Activated CD4-positive, alpha-beta T cell treated with anti-CD3 and anti-CD28 coated beads, Interleukin-2, amount 10 ng/mL, durations not matched to agents 7 days and 5 days (primary cell): ENCODE measurements at places on chromosomes 12 and 14. TPM values are rescaled to one million over a fixed set of nuclear protein-coding genes. Genes with fewer than 3 reads are reported as not detected.

PTHLH gene
- not detected for total RNA-seq

TAS2R50 gene
- 0.60 TPM for total RNA-seq

EML1 gene
- total RNA-seq = not detected

RIMBP2 gene
- total RNA-seq = not detected

TBX5 gene
- not detected for total RNA-seq

AQP2 gene
- total RNA-seq = not detected

SERPINA5 gene
- total RNA-seq = not detected

NDRG2 gene
- total RNA-seq = 11.0 TPM

CIDEB gene
- 28.7 TPM for total RNA-seq

CISTR gene
- not detected for total RNA-seq

DRAM1 gene
- 1.4 TPM for total RNA-seq

OASL gene
- total RNA-seq = 34.2 TPM

STAC3 gene
- total RNA-seq = 5.1 TPM

KRT3 gene
- not detected for total RNA-seq

OR6C74 gene
- not detected for total RNA-seq
